ENCODE measurements at places on chromosomes 7 and 10. TPM values are rescaled to one million over a fixed set of nuclear protein-coding genes. Genes with fewer than 3 reads are reported as not detected.
A peak's percentile ranks its signal among the peaks of the same experiment; 100 is the strongest.

DNA sequence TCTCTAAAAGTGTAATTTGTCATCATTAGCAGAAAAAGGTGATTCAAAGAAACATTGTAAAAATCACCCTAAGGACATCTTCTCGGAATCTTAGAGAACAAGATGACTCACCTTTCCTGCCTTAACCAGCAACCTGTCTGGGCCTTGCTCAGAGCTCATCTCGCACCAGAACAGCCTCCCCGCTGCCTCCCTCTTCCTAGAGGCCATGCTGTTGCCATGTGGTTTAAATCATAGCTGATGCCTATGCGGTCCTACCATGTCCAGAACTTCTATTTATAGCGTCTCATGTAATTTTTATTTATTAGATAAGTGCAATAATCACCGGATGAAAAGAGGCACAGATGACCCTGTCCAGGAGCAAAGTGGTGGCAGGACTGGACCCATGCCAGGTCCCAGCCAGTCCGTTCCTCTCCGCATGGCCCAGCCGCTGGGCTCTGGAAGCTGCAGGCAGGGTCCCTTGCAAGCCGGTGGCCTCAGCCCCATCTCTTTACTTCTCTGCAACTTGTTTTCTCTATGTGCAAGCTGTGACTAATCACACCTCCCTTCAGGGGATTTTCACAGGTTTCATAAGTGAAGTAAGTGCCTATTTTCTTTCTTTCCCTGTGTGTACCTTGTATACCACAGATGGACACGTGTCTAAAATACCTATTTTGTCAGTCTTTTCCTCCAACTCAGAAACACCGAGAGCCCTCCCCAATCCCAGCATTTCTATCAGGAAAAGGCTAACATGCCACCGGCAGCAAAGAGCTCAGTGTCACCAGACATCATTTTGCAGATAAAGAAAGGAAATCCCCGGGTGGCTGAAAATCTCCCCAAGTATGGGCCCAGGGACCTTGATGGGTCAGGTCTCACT, 27.1 kb downstream of the KLF6 start:
- peak; percentile 84 for DNase-seq

DNA sequence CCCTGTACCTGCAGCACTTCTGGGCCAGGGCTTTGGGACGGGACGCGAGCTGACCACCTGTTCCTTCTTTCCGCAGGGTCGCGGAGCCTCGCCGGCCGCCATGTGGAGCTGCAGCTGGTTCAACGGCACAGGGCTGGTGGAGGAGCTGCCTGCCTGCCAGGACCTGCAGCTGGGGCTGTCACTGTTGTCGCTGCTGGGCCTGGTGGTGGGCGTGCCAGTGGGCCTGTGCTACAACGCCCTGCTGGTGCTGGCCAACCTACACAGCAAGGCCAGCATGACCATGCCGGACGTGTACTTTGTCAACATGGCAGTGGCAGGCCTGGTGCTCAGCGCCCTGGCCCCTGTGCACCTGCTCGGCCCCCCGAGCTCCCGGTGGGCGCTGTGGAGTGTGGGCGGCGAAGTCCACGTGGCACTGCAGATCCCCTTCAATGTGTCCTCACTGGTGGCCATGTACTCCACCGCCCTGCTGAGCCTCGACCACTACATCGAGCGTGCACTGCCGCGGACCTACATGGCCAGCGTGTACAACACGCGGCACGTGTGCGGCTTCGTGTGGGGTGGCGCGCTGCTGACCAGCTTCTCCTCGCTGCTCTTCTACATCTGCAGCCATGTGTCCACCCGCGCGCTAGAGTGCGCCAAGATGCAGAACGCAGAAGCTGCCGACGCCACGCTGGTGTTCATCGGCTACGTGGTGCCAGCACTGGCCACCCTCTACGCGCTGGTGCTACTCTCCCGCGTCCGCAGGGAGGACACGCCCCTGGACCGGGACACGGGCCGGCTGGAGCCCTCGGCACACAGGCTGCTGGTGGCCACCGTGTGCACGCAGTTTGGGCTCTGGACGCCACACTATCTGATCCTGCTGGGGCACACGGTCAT, 13.3 kb downstream of the GPR146 start:
- DNase-seq: no peak

Gene CYP3A7
- not detected for total RNA-seq

DNA sequence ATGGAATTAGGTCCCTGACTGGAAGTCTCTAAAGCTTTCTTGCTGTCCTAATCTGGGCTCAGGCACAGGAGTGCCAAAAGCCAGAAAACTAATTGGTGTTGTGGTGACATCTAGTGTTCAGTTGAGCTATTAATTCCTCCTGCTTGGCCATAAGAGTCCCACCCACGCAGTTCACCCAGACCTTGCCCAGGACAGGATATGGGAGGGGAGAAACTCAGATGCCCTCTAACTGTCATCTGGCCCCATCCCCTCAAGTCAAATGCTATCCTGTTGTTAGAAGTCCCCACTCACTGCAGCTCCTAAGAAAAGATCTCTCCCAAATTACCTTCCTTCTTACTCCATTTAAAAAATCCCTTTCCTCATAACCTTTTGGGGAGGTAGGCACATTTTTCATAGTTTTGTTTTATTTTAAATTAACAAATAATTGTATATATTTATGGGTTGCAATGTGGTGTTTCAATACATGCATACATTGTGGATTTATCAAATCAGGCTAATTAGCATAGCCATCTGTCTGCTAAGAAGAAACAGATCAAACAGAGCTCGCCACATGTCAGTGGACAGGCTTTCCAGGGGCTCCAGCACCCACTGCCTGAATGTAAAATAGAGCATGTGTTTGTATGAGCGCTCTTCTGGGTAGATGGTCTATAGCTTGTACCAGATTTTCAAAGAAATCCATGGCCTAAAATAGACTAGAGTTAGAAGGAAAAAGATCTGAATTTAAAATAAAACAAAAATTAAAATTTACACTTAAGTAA, 84.0 kb downstream of the GSAP start:
- DNase-seq: peak; percentile 95

- no peak for DNase-seq
Measured at GRCh38 chr7:17472518-17472917, 174.1 kb downstream of the AHR start.

- no peak for DNase-seq
Measured at GRCh38 chr10:13272164-13272571, 27.7 kb downstream of the PHYH start.

Gene SLC16A12
- 0.50 TPM for total RNA-seq

- no peak for DNase-seq
Measured at GRCh38 chr7:25804154-25804553, 347.8 kb upstream of the NFE2L3 start.

Gene LIPN
- total RNA-seq: not detected

DNA sequence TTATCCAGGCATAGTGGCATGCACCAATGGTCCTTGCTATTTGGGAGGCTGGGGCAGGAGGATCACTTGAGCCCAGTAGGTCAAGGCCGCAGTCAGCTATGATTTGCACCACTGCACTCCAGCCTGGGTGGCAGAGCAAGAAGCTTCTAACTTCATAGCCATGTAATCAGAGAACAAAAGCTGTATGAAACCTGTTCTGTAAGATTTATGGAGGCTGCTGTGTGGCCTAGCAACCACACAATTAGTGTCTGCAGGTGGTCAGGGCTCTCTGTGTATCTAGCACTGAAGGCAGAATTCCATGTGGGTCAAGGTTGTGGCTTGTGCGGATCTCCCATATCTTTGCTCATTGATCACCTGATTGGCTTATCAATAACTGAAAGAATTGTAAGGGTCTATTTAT, 221.5 kb upstream of the FOXK1 start:
- DNase-seq: no peak

Gene PSPH
- 98.8 TPM for total RNA-seq

GRCh38 chr10:129932182-129932581, 31.9 kb downstream of the EBF3 start:
- DNase-seq: no peak

- no peak for DNase-seq
Measured at GRCh38 chr7:121271916-121272315, 56.9 kb upstream of the WNT16 start.

- DNase-seq: no peak
Measured at GRCh38 chr7:130379019-130379418, 1.3 kb upstream of the CPA1 start.

Gene SMNDC1
- total RNA-seq: 14.3 TPM

DNA sequence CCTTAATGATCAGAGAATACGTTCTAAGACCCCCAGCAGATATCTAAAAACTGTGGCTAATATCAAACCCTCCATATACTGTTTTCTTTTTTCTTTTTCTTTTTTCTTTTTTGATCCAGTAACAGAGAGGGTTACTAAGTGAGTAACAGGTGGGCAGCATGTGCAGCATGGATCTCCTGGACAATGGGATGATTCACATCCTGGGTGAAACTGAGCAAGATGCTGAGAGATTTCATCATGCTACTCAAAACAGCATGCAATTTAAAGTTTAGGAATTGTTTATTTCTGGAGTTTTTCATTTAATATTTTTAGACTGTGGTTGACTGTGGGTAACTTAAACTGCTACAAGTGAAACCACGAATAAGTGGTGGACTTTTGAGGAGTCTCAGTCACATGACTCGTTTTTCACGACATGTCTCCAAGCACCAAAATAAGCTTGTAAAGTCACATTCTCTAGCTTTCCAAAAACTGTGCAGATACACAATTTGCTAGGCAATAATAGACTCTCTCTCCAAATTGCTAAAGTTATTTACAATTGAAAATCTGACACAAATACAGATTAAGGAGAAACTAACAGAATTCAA, 716.2 kb downstream of the NXPH1 start:
- peak; percentile 63 for DNase-seq

GRCh38 chr10:29969255-29970011, 90.0 kb downstream of the JCAD start:
- DNase-seq: no peak
